Left kidney (tissue), 8 donors: ENCODE measurements at places on chromosomes 2 and 18. TPM values are rescaled to one million over a fixed set of nuclear protein-coding genes. Genes with fewer than 3 reads are reported as not detected.

The RAB6C gene
- 0.75 TPM for polyA plus RNA-seq

The ARHGAP25 gene
- 6.8 TPM for polyA plus RNA-seq

The CLEC4F gene
- 0.12 TPM for polyA plus RNA-seq

The SERPINB11 gene
- polyA plus RNA-seq, result not detected

The RFX8 gene
- 0.98 TPM for polyA plus RNA-seq

The RUFY4 gene
- 0.32 TPM for polyA plus RNA-seq

The LIPG gene
- polyA plus RNA-seq, result 63.6 TPM

The DLGAP1 gene
- 6.2 TPM for polyA plus RNA-seq

The SETBP1 gene
- polyA plus RNA-seq, result 35.3 TPM

The TXNDC2 gene
- polyA plus RNA-seq, result not detected

The CCDC68 gene
- polyA plus RNA-seq, result 11.9 TPM

The C2orf69 gene
- polyA plus RNA-seq, result 14.7 TPM

The DCDC2C gene
- 0.65 TPM for polyA plus RNA-seq

The CDCA7 gene
- polyA plus RNA-seq, result 46.8 TPM

The EPB41L3 gene
- polyA plus RNA-seq, result 63.6 TPM
